Amygdala (tissue), 56 donors: ENCODE measurements at places on chromosomes 4 and X.

DNA sequence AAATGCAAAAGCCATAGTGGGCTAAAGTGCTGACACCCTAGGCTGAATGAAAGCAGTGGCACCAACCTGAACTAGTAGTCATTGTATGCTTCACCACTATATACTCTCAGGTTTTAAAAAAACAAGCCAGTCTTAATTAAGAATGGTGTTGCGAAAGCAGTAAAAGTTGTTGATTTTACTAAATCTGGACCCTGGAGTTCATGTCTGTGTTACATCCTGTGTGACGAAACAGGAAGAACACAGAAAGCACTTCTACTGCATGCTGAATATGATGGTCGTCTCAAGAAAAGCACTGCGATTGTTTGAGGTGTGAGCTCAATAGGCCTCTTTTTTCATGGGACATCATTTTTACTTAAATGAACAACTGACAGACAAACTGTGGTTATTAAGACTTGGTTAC lies 24.2 kb upstream of the GDPD2 start:
- DNase-seq: no peak

- no peak for DNase-seq
These were observed 98.4 kb downstream of the STIM2 start for GRCh38 chr4:26958925-26959653.

- no peak for DNase-seq
These were observed 155.7 kb downstream of the RELL1 start for GRCh38 chr4:37530451-37530850.

DNA sequence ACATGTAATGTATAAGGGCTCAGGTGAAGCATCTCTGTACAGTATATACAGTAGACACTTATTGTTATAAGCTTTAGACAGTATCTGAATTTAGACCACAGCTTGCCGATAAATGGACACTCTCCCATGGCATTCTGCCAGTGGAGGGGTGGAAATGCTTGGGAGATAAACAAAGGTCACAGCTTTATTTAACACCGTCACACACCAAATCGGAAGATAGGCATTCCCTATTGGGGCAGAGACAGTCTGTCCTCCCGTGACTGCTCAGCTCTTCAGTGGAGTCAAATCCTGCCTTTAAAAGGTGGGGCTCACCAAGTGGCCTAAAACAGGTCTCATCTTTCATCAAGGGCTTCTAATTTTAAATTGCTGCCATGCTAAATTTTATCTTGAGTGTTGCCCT lies 178.8 kb downstream of the CAMK2D start:
- DNase-seq: no peak

DNA sequence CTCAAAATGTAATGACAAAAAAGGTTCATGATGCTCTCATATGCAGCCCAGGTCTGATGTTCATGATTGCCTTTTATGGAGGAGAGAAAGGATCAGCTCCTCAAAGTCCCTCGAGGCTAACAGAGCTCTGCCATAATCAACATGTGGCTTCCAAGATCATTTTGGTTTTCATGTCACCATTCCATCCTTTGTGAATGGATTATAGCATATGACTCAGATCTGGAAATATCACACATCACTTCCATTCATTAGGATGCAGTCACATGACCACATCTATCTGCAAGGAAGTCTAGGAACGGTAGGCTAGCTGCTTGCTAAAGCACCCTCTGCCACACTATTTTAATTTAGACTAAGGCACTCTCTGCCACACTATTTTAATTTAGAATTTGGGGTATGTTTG lies 77.6 kb downstream of the COX18 start:
- DNase-seq: no peak

GRCh38 chr4:16862697-16863096 lies 35.7 kb downstream of the LDB2 start:
- no peak for DNase-seq

GRCh38 chrX:122666601-122667000 lies 517.5 kb upstream of the GRIA3 start:
- DNase-seq: no peak

DNA sequence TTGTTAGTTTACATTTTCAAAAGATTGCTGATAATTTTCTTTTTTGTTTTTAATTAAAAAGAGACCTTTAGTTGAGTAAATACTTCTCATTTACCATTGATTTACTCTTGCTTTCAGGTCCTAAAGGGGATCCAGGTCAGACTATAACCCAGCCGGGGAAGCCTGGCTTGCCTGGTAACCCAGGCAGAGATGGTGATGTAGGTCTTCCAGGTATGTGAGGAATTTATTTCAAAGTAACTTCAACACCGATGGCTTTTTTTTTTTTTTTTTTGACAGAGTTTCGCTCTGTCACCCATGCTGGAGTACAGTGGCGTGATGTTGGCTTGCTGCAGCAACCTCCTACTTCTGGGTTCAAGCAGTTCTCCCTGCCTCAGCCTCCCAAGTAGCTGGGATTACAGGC lies 135.1 kb downstream of the IRS4 start:
- no peak for DNase-seq

- no peak for DNase-seq
These were observed 35.2 kb upstream of the AMBN start for GRCh38 chr4:70556856-70557255.

DNA sequence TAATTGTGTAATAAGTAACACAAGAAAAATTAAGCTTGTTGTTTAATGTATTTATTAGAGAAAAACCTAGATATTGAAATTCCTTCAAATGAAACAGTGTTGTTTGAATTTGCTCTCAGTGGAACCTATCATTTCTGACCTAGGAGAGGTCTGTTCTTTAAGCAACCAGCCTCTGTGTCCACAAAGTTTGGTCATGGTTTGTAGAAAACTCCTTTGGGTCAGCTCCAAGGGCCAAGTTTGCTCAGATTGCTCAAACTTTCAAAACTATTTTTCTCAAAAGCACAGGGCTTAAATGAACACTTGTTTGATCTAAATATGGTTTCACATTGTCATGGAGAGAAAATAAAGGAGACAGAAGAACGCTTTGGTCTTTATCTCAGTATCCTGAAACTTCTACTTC lies 29.6 kb upstream of the RPL34 start:
- no peak for DNase-seq

GRCh38 chr4:42653626-42654560 lies 3.0 kb downstream of the ATP8A1 start:
- no peak for DNase-seq
